Tongue (tissue), 3 donors: ENCODE measurements at places on chromosomes 12 and 14.
A peak's percentile ranks its signal among the peaks of the same experiment; 100 is the strongest.

DNA sequence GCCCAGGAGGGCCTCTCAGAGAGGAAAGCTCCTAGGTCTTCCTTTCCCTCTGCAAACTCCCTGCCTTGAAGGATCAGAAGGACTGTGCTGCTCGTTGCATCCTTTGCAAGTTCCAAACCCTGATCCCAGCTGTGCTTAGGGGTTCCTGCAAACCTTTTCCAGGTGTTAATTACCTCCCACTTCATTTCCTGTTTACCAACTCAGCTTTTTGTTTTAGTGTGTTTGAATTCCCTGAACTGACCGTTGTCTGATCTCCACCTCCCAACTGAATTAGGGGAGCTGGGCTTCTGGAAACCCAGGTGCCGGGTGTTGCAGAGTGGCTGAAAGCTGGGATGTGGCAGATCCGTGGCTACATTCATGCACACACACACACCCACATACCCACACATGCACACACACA, 20.6 kb upstream of the BDKRB1 start:
- DNase-seq: peak; percentile 37

GRCh38 chr12:67909681-67910080, 79.6 kb upstream of the IFNG-AS1 start:
- no peak for DNase-seq

GRCh38 chr12:131910302-131911027, 16.0 kb downstream of the ULK1 start:
- no peak for DNase-seq

DNA sequence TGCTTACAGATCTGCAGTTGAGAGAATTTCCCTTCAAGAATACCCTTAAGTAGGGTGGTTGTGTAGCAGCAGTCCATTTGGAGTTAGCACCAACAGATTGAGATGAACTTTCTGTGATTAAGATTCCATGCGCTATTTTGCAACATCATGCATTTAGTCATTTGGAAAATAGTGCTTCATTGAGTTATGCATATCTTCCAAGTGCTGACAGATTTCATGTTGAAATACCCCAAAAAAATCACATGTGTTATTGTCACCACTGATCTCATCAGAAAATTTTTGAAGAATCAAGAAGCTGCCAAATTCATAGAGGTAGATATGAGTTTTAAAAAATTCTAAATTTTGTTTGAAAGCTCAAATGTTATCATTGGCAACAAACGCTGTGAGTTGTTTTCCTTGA, 35.5 kb upstream of the OSBPL8 start:
- no peak for DNase-seq

DNA sequence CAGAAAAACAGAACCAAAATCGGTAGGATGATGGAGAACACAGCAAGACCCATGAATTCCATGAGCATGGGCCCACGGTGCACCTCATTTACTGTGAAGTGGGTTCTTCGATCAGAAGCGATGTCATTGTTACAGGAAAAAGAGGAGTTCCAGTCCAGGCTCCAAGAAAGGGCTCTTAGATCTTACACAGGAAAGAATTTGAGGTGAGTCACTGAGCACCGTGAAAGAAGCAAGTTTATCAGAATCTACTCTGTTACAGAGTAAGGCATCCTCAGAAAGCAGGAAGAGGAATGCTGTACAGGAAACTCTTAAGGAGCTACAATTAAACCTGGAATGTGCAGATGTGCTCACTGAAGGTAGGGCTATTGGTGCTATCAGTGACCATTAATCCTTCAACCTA, 11.6 kb upstream of the CHFR start:
- DNase-seq: no peak

DNA sequence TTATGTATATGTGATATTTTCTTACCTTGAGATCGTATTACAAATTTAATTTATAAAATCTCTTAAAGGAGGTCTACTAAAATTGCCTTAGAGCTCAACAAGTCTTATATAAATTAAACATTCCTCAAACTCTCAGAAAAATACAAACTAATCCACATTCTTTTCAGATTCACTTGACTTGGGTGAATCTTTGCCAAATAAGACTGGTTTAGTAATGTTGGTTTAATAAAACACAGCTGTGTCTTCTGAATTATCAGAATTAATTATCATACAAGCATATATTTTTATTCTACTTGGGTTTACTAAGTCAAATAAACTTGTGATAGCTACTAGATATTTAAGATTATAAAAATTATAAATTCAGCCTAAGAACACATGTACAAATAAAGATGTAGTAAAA, 13.3 kb downstream of the GLIPR1L2 start:
- DNase-seq: no peak

DNA sequence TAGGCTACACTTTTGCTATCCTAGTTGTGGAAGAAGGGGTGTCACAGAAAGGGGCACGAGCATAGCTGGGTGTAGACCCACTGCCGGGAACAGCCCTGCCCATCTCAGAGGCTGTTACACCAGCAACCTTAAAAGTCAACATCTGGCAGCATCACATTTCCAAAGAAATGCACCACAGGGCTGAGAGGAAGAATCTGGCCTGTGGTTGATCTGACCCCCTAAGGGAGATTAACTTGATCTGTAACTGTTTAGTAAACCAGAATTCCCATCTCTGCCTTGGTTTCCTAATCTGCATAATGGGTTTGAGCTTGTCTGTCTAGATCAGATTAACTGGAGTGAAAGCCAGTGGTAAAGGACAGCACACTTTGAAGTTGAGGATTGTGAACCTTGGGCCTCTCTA, 1.3 kb downstream of the LRP1-AS start:
- no peak for DNase-seq

DNA sequence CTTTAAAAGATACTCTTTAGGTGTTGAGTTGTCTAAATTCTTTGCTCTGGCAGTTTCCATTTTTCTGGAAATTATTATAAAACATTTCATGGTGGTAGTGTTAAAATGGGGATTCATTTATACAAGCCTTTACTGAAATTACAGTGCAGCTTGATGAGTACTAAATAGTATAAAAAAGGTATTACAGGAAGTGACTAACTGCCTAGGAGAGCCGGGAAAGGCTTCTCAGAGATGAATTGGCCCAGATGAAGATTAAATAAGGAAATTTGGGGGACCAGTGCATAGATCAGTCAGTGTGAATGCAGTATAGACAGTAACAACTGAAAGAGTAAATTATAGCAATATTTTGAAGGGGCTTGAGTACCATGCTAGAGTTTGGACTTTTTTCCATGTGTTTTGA, 7.5 kb downstream of the PSMA6 start:
- no peak for DNase-seq

GRCh38 chr12:13956060-13956590, 25.3 kb downstream of the GRIN2B start:
- DNase-seq: no peak

DNA sequence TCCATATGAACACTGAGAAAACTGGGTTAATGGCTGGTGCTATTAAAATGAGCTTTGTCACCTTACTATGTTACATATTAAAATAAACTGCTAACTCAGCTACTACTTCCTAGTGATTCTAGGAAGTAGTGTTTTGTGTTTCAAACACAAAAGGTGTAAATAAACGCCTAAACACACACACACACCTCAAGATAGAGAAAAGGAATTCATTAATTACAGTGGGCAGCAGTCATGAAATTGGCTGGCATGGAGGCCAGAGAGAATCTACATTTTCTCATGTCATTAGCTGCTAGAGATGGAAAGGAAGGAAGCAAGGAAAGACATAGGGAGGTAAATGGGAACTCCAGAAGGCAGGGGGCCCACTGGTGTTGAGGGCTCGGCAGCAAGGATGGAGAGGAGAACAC, 787 bp upstream of the PRMT5 start:
- no peak for DNase-seq

GRCh38 chr12:124454735-124455134, 112.7 kb downstream of the NCOR2 start:
- DNase-seq: peak; percentile 55

- DNase-seq: peak; percentile 16
These were observed 174.2 kb downstream of the SSPN start for GRCh38 chr12:26369588-26369987.

DNA sequence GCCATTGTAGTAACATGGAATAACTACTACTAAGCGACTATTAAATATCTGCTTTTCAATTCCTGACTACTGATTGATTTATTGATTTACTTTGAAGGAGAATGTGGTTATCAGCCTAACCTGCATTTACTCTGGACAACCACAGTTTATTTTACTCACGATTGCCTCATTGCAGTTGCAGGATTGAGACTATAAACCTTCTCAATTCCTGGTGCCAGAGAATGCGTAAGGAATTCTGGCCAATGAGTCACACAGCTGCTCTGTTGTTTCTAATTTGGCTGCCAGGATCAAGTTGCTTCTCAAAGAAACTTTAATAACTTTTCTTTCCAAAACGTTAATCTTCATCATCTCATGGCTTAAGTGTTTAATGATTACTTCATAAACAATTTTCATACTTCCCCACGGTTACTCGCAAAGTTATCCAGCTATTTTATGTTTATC, 13.1 kb upstream of the TMTC1 start:
- peak; percentile 95 for DNase-seq

- no peak for DNase-seq
These were observed 74.4 kb downstream of the PRIMA1 start for GRCh38 chr14:93713726-93714405.

DNA sequence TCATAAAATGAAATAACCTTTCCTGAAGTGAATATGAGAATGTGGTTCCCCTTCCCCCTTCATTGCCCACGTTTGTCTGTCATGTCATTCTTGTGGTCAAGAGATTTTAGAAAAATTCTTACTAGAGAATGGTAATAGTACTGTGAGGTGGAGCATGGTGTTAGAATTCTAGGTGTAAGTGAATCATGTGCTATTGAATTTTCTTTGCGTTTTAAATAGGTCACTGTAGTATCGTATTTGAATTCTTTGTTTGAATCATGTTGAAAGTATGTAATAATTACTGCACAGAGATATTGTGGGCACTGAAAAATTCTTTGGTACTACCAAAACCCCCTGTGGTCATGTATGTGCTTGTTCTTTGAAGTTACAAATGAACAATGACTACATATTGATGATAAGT, 49.9 kb downstream of the FUT8 start:
- no peak for DNase-seq

- no peak for DNase-seq
These were observed 465.2 kb downstream of the SOX5 start for GRCh38 chr12:23484238-23484637.

GRCh38 chr12:94070520-94070919, 77.9 kb upstream of the PLXNC1 start:
- no peak for DNase-seq

- DNase-seq: no peak
These were observed 67.7 kb downstream of the C14orf132 start for GRCh38 chr14:96106891-96107290.

GRCh38 chr14:56659964-56660551, 80.5 kb downstream of the TMEM260 start:
- peak; percentile 73 for DNase-seq

DNA sequence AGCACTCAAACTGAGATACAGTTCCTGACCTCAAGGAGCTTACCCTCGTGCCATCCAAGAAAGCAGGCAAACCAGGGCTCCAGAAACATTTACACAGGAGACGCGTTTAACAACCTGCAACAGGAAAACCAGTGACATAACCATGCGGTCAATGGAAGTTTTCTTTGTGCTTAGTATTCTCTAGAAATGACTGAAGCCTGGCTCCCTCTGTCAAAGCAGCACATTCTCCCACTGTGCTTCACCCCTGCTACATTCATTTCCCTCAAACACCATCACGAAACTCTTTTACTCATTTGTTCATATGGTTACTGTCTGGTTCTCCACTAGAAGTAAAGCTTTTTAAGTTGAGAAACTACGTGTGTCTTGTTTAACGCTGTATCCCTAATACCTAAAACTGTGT, 161.3 kb upstream of the CCND2 start:
- DNase-seq: no peak

GRCh38 chr14:92600318-92601053, 86.9 kb downstream of the RIN3 start:
- no peak for DNase-seq

DNA sequence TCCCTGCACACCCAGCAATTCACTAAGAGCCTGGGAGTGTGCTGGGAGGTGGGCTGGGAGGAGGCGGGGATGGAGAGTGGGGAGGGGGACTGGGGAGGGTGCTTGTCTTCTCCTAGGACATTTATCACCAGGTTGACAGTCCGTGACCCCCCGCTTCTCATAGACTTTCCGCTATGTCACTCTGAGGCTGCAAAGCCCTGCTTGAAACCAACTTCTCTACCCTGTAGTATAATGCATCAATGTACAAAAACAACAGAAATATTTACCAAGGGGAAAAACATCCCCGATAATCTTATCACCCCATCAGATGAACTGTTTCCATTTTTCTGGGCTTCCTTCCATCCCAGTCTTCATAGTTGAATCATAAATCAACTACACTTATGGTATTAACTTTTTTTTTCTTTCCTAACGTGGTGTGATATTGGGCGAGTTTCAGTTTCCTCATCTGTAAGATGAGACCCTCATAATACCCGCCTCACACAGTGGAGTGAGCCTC, 28.6 kb upstream of the BATF start:
- no peak for DNase-seq
